ENCODE measurements at places on chromosomes 2 and 18.

DNA sequence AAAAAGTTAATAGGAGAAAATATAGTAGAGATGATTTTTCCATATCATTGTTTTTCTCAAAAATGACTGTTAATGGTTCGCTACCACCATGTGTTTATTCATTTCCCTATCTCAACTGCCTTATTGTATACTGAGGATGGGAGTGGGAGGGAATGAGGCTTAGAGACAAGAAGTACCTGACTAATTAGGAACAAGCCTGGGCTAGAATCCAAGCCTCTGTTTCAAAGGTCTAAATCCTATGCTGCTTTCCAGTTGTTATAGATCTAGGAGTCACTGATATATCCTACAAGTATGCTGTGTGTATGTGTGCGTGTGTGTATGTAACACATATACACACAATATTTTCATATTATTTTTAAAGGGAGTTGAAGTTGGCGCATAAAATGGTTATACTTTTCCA is 465.9 kb downstream of the EPHA4 start:
- DNase-seq, result no peak

- no peak for DNase-seq
Observed at GRCh38 chr2:235820571-235820970, 326.7 kb downstream of the AGAP1 start.

- no peak for DNase-seq
Observed at GRCh38 chr2:18630941-18631340, 41.6 kb upstream of the NT5C1B start.

GRCh38 chr2:12605936-12606335 is 110.8 kb upstream of the TRIB2 start:
- DNase-seq, result no peak

DNA sequence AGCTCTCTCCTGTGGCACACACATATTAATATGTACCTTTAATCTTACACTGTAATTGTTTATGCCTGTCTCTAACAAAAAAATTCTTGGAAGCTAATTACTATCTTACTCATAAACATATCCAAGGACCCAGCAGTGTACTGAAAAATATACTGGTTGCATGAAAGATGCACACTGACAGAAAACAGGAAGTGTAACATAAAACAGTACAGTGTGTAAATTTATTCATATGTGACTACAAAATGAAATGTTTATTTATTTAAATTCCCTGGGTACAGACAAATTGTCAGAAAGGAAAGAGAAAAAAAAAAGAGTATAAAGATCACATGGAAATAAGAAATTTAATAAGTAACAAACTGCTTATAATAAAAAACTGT is 28.5 kb downstream of the TMEM131 start:
- DNase-seq, result no peak

GRCh38 chr18:36130883-36131653 is 1.4 kb downstream of the ELP2 start:
- no peak for DNase-seq

- DNase-seq, result no peak
Observed at GRCh38 chr2:99819766-99820165, 322.6 kb downstream of the AFF3 start.

All from stimulated activated CD4-positive, alpha-beta T cell treated with anti-CD3 and anti-CD28 coated beads, Interleukin-1b, Interleukin-23, amount 100 ng/mL, for 1 hour (primary cell).